ENCODE measurements at places on chromosomes 13 and 19. TPM values are rescaled to one million over a fixed set of nuclear protein-coding genes. Genes with fewer than 3 reads are reported as not detected.
A peak's percentile ranks its signal among the peaks of the same experiment; 100 is the strongest.

- no peak for ATAC-seq
Measured at GRCh38 chr13:34939771-34940170, 2.3 kb upstream of the NBEA start.

DNA sequence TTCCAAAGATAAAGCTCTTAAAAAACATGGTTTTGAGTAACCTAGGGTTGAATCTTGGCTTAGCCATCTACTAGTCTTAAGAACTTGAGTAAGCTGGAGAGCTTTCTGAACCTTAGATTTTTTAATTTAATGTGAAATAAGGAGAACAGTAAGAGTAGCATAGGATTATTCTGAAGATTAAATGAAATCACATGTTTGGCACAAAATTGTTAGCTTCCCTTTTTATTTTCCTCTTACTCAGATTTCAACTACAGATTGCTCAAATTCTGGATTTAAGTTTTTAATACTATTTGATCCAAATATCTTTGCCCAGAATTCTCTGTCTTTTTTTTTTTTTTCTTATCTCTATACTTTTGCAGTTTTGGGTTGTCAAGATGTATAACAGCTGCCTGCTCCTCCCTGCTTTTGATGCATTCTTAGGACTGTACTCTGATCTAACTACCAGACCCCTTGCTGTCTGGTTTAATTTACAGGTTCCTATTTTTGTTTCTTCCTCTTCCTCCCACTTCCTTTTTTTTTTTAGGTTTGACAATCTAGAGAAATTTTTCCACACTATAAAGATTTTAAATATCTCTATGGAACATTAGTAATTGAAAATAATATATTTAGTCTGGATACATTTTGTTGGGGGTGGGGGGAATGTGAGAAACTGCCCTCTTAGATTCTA, 12.3 kb downstream of the POMP start:
- ATAC-seq, result no peak

- no peak for ATAC-seq
Measured at GRCh38 chr19:43642531-43642930, 2.9 kb upstream of the CADM4 start.

GRCh38 chr13:29472332-29472961, 123.0 kb downstream of the SLC7A1 start:
- ATAC-seq, result no peak

- ATAC-seq, result peak; percentile 79
Measured at GRCh38 chr19:6021878-6022569, 44.1 kb upstream of the RANBP3 start.

GRCh38 chr19:610801-611480, 21.3 kb downstream of the HCN2 start:
- ATAC-seq, result peak; percentile 11

DNA sequence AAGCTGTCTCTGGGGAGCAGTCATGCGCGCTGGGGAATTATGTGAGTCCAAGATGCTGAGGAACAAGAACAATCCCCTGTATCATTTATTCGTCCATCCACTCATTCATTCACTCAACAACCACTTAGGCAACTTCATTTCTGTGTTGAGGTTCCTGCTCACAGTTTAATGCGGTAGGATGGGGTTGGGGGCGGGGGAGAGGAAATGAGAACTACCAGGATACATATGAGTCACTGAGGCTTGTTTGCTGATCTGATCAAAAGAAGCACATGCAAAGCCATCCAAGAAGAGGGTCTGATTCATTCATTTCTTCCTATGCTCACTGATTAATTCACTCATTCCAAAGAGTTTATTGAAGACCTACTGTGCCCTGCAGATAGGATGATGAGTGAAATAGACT, 20.9 kb downstream of the ZNF536 start:
- ATAC-seq, result no peak

GRCh38 chr19:4298810-4299550, 3.2 kb downstream of the TMIGD2 start:
- no peak for ATAC-seq

GRCh38 chr13:59690857-59691500, 472.7 kb downstream of the DIAPH3 start:
- no peak for ATAC-seq

DNA sequence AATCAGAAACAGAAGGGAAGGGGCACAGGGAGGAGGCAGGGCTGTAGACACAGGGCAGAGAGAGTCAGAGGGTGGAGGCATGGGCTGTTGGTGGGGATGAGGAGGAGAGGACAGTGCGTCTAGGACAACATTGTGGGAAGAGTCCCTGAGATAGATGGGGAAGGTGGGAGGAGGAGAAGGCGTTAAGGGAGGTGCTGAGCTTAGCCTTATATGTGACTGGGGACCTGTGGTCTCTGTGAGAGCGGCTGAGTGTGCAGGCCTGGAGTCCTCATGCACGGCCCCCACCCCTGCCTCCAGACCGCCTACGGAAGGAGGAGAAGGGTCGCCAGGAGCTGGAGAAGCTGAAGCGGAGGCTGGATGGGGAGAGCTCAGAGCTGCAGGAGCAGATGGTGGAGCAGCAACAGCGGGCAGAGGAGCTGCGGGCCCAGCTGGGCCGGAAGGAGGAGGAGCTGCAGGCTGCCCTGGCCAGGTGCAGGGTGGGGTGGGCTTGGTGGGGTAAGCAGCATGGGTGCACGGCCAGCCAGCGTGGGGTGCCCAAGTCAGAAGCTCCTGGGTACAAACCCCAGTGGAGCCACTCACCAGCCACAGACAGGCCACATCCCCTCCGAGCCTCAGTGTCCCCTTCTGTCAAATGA, 56.8 kb downstream of the KCNC3 start:
- no peak for ATAC-seq

DNA sequence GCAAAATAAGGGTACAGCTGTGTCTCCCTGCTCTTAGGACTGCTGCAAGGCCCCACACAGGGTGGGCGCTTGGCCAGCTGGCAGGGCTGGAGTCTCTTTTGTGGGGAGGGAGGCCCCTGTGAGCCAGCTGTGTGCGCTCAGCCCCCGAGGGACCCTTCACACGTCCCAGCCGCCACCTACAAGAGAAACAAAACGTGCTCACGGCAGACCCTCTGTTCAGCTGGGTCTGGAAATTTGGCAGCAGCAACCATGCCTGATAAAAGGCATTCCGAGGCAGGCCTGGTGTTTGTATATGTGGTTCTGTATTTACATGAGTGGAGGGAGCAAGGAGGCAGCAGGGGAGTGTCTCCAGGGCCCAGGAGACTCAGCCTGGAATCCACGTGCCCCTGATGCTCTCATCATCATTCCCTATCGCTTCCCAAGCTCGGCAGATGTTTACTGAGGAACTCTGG, 49.7 kb downstream of the CRTC1 start:
- ATAC-seq, result peak; percentile 62

- peak; percentile 69 for ATAC-seq
Measured at GRCh38 chr13:33349986-33350826, 64.7 kb upstream of the STARD13 start.

DNA sequence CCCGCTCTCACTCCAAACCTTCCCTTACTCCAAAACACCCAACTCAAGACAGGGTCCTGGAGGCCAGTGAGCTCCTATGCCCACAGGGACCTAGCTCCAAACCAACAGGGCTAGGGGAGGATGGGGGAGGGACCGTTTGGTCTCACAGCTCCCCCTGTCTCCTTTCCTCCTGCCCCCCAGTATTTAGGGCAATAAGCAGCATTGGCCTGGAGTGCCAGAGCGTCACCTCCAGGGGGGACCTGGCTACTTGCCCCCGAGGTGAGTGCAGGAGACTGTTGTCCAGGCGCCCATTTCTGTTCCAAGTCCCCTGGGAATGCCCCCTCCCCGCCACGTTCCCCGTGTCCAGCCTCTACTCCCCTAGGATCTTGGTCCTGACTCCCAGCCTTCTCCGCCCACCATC, 792 bp downstream of the RETN start:
- no peak for ATAC-seq

DNA sequence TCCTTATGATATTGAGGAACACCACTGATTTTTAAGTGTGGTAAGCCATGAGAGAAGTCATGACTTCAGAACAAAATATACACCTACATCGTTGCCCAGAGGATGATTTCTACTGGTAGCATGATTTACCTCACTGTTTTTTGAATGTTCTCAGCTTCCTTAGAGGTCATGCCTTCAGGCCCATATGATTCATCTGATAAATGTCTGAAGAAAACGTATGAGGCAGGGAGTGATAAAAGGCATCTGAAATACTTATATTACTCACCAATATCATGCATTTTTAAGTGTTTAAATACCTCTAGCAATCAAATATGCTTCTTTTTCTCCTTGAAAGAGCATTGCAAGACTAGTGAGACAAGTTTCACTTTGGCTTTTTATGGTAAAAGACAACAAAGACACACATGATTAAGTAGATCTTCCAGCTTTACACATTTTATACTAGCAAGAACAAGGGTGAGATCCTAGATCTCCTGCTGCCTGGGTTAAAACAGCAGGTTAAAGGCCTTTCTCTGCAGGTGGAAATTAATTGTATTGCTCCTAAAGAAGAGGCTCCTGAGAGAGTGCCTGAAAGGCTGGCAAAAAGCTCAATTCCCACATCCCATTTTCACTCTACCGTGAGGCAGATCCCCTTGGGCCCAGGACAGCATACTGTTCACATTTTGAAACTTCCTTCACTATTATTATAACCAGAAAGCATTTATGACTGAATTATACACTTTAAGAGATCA, 432.4 kb downstream of the SLITRK1 start:
- ATAC-seq, result no peak

GRCh38 chr19:57941593-57941992, 5.9 kb downstream of the ZNF256 start:
- no peak for ATAC-seq

- no peak for ATAC-seq
Measured at GRCh38 chr13:44220948-44221347, 152.7 kb upstream of the SERP2 start.

DNA sequence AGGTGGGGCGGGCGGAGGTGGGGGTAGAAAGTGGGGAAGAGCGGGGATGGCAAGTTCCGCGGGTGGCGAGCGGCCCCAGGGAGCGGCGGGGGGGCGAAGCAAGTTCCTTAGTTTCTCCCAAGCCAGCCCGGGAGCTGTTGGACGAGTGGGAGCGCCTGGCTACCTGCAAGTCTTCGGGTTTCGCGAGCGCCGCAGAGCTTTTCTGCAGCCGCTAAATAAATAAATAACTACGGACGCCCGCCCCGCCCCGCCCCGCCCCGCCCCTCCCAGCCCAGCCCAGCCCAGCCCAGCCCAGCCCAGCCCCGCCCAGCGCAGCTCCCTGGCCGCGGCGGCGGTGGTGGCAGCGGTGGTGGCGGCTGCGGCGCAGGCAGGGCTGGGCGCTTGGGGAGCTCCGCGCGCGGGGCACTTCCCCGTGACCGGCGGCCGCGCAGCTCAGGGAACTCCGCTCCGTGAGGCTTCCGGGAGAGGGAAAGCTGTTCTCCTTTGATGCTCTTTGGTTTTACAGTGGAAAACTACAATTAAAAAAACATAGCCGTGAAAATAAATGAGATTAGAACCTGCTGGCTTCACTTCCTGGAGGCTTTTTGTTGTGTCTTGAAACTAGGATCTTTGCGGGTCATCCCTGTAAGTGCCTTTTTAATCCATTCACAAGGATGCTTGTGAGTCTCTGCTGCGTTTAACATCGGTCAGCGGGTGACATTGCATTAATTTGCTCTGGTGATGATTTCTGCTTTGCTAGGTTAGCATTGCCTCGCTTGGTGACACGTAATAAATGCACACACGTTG, at the start of gene UBE2L5:
TSS of gene UBE2L5 (plus strand) at position 440 of the 786 bp plus-strand sequence. CDS start 5,498 bp downstream, outside the sequence.
- peak; percentile 89 for ATAC-seq

- no peak for ATAC-seq
Measured at GRCh38 chr19:39152066-39152465, 26.5 kb downstream of the PAK4 start.

GRCh38 chr19:49556412-49557398, 23.7 kb downstream of the NOSIP start:
- ATAC-seq, result no peak

The IGSF23 gene
- not detected for total RNA-seq

The PCP2 gene
- total RNA-seq, result not detected

The ATP1A3 gene
- 1.1 TPM for total RNA-seq

The INTS6 gene
- 35.0 TPM for total RNA-seq

The SIPA1L3 gene
- 20.2 TPM for total RNA-seq

The ATP4A gene
- not detected for total RNA-seq

The KIR2DL4 gene
- total RNA-seq, result not detected

The BBC3 gene
- 9.4 TPM for total RNA-seq

Data from gastroesophageal sphincter (tissue), 4 donors.